ENCODE measurements at places on chromosomes 16 and 17.

DNA sequence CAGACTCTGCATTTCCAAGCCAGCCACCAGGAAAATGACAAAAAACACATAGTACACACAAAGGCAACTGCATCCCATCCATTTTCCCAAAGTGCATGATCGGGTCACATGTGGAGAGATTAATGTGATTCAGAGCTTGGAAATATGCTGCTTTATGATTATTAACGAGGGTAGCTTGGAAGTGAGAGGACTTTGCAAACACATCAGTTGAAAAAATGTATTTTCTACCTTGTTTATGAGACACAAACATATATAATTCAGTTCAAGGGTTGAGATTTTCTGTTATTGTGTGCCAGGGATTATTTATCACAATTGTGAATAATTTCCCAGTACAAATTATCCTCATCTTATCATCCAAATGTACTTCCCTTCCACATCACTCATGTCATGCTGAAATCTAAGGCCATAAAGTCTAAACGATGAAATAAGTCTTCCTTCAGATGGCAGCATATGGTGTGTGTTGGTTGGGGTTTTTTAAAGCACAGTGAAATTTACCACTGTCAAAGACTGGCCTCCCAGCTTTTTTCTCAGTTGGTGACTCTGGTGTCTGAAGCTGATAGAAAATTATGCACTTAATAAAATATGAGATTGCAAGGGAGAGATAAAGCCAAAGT lies 104.7 kb upstream of the ADAMTS18 start:
- no peak for DNase-seq

DNA sequence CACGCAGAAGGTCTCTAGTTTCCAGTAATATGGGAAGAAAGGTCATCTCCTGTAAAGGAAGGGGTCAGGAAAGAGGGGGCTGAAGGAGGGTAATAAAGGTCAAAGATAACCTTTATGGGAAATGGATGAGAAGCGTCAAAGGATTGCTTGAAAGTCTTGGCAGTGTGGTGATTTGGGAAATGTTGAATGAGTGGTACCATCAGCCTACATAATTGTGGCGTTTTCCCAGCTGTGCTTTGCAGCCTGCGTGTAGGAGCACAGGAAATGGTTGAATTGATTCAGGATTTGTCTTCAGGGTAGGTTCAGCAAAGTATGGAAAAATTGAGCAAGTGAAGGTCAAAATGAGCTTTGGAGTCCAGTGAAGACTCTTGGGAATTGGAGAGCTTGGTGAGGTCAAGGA lies 115.8 kb upstream of the NOL11 start:
- no peak for DNase-seq

GRCh38 chr16:11101283-11101682 lies 154.7 kb downstream of the SOCS1 start:
- no peak for DNase-seq

DNA sequence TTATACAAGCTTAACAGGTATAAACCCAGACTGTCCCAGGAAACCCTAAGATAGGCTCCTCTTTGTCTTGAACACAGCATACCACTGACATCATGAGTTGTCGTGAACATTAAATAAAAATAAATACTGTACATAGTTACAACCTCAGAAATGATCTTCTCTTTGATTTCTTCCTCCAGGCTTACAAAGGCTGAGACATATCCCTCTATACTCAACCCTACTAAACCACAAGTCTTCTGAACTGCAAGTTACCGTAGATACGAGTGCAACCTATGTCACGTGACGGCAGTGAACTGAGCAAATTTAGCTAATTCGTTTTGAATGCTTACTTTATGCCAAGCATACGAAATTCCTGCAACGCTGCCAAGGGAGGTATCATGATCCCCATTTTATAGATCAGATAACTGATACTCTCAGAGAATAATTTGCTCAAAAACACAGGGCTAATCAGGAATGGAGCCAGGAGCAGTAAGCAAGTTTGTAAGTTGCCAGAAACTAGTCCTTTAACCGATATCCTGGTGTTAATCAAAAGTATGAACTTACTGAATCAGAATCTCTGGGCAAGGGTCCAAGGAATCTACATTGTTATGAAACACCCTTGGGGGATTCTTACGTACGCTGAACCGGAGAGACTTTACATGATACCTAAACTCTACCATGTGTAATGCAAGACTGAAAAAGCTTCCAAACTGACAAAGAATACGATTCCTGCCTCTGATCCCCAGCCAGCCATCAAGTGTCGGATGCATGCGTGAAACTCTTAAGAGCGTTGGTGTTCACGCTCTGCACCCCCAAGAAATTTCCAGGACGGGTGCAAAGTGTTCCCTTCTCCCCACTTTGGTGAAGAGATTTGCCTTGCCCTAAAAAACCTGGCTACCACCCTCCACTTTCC lies 106.2 kb downstream of the XYLT1 start:
- DNase-seq: no peak

Measured in DMS 273 treated with DMSO at 0.1 percent for 48 hours (cell line).